ENCODE measurements at places on chromosomes 1 and 21.

DNA sequence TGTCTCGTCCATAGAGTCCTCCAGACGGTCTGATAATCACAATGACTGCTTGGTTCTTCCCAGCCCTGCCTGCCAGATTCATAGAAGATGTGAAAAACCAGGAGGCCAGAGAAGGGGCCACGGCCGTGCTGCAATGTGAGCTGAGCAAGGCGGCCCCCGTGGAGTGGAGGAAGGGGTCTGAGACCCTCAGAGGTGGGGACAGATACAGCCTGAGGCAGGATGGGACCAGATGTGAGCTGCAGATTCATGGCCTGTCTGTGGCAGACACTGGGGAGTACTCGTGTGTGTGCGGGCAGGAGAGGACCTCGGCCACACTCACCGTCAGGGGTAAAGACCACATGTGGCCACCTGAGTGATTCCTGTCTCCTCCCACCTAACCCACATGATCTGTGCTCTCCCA is 86.9 kb downstream of the OBSCN start:
- no peak for DNase-seq

GRCh38 chr1:201625226-201625761 is 86.4 kb downstream of the NAV1 start:
- DNase-seq, result no peak

DNA sequence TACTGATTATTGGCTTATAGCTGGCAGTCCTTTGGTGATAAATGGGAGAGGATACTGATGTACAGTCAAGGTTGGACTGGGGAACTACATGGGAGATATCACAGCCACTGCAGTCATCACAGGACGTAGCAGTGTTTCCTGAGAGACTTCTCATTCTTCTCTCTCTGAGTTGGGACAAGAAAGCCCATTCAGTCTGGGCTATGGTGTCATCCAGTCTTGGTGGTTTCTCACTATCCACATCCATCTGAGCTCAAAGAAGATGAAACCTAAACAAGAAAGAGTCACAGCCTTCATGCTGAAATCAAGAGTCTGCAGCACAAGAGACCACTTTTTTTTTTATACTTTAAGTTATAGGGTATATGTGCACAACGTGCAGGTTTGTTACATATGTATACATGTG is 12.8 kb upstream of the CD53 start:
- DNase-seq, result no peak

GRCh38 chr1:8506456-8506855 is 188.5 kb downstream of the SLC45A1 start:
- no peak for DNase-seq

- DNase-seq, result no peak
These were observed 4.3 kb downstream of the AGRN start for GRCh38 chr1:1024149-1024770.

DNA sequence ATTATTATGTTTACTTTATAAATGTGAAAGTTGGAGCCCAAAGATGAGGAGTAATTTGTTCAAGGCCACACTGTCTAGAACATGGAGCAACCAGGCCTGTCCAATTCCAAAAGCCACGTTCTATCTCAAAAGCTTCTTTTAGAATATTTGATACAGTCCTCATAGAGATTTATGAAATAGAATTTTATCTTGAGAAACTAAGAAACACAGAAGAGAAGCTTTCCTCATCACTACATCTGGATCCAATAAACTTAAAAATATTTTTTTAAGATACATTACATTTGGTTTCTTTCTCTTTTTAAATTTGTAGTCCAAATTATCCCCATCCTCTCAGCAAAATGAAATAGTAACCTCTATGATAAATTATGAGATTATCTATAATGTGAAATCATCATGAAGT is 58.9 kb downstream of the DDAH1 start:
- DNase-seq, result no peak

DNA sequence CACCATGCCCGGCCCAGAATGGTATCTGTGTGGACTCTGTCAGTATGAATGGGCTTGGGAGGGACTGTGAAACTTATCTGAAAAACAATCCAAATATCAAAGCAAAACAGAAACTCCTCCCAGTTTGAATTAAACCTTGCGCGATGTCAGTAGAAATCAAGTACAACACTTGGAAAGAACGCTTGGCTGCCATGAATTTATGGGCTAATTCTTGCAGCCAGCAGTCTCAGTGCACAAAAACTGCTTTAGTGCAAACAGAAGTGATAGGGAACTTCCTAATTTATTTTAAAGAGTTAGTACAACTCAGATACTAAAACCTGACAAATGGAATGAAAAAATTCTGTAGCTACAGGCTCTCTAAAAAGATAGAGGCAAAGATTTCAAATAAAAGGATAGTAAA is 8.5 kb downstream of the CLCA1 start:
- DNase-seq, result no peak

DNA sequence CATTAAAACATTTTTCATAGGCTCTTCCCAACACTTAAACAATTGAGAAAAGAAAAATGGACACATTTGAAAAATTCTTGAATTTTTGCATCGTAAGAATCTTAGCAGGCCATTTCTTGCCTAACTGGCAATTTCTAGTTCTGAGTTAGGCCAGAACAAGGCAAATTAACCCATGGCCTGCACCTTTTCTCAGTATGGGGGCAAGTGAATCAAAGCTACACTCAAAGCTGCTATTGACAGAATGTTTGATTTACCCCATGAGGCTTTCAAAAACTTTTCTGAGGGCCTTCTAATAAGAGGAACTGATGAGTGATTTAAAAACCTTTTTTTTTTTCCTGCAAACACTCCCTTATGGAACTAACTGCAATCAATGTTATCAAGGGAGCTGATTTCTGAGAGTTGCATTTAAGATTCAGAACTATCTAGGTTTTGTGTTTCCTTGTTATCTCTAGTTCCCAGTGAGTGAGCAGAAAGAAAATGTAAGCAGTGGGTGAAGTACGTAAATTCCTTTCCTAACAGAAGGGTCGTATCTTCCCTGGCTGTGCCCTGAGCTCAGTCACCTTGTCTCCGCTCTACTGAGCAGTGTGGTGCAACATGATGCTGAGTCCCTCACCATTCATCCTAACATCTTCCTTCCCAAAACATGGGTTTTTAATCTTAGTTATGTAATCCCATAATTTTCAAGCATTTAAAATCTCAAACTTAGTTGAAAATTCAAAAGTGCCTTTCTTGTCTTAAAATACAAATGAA is 353.7 kb downstream of the DPYD start:
- no peak for DNase-seq

Measured in activated naive CD4-positive, alpha-beta T cell (primary cell).